Activated CD4-positive, alpha-beta T cell treated with anti-CD3 and anti-CD28 coated beads for 24 hours (primary cell): ENCODE measurements at places on chromosomes 11 and 22.

GRCh38 chr11:65478388-65479183 lies 20.3 kb upstream of the MALAT1 start:
- DNase-seq = no peak

DNA sequence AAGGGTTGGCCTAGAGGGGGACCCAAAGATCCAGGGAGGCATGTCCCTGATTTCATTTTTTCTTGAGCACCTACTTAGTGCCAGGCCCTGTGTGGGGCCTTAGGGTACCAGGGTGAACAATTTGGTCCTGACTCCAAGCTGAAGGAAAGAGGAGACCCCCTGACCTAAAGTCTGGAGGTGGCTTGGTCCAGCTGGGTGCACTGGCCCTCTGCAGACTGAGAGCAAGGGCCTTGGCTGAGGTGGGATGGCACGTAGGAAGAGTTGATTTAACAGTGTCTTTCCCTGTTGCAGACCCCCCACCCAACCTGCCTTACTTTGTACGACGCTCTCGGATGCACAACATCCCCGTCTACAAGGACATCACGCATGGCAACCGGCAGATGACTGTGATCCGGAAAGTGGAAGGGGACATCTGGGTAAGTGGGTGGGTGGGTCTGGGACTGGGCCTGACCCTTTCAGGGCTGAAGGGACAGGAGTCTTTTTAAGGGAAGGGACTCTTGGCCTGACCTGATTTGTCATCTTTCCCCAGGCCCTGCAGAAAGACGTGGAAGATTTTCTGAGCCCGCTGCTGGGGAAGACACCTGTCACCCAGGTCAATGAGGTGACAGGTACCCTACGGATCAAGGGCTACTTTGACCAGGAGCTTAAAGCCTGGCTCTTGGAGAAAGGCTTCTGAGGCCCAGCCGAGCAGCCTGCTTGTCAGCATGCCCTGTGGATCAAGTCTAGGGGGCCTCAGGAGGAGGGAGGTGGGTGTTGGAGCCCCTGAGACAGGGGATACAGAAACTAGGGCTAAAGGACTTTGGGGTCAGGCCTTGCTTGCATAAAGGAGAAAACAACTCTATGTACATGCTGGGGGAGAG lies 3.3 kb downstream of the MRPL49 start:
- DNase-seq = no peak

- no peak for DNase-seq
Measured at GRCh38 chr11:67282155-67282875, 6.8 kb upstream of the ANKRD13D start.

GRCh38 chr11:3135481-3136440 lies 29.3 kb downstream of the OSBPL5 start:
- DNase-seq = no peak

DNA sequence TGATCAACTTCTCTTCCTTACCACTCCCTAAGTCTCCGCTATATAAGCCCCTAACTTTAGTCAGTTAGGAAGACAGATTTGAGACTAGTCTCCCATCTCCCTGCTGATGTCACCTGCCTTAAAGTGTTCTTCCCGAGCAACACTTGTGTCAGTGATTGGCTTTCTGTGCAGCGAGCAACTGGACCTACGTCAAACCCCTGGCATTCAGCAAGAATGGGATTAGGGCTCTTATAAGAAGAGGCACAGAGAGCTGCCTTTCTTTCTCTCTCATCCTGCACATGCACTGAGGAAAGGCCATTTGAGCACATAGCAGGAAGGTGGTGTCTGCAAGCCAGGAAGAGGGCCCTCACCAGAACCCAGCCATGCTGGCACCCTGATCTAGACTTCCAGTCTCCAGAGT lies 116.6 kb upstream of the THY1 start:
- DNase-seq = no peak

GRCh38 chr11:3723014-3723708 lies 52.0 kb upstream of the CHRNA10 start:
- no peak for DNase-seq

- no peak for DNase-seq
Measured at GRCh38 chr22:42171417-42171816, 40.8 kb upstream of the CYP2D6 start.

DNA sequence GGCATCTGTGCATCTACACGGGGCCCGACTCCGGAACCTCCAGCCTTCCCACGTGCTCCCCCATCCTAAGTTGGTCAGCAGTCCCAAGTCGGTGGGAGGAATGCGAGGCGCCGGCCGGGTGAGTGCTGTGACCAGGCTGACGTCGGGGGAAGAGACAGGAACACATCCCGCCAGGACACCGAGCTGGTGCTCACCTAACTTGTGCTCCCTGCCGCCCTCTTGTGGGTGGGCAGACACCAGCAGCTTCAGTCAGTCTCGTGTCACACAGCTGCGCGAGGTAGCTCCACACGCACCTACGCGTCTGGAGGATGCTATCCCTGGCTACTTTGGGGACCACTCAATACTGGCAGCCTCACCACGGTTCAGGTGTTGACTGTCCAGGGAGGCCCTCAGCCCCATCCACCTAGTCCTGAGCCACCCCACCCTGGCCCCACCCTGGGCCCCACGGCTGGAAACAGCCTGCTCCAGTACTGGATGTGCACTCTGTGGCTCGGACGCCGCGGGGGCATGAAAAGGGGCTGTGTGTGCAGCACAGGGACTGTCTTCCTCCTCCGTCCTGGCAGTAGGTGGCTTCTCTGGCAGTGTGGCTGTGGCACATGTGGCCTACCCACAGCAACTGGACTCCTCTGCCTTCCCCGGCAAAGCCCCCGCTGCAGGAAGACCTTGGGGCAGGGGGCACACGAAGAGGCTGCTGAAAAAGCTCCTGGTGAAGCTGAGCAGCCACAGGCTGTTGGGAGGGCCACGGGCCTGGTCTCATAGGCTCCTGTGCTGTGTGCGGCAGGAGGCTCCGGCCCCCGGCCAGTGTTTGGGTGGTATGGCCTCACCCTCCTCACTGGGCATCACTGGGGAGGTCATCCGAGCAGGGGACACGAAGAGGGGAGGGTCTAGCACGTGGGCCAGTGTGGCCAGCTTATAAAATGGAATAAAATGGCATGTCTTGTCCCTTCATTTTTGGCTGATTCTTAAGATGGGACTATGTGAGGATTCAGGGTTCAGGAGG lies 11.2 kb upstream of the BID start:
- peak; percentile 71 for DNase-seq

DNA sequence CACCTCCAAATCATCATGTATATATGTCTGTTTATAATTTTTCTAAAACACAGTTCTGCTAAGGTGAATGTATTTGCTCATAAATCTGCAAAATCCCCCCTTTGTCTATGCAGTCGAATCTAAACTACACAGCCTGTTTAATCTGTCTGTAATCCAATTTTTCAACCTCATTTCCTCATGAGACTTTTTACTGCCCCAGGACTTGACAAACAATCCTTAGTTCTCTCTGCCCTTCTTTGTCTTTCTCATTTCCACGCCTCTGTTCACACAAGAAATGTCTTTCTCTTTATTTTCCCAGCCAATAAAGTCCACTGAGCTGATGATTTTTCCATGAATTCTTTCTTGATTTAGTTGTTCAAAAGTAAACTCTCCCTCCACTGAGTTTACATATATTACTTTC lies 1154.3 kb downstream of the FAM181B start:
- no peak for DNase-seq

DNA sequence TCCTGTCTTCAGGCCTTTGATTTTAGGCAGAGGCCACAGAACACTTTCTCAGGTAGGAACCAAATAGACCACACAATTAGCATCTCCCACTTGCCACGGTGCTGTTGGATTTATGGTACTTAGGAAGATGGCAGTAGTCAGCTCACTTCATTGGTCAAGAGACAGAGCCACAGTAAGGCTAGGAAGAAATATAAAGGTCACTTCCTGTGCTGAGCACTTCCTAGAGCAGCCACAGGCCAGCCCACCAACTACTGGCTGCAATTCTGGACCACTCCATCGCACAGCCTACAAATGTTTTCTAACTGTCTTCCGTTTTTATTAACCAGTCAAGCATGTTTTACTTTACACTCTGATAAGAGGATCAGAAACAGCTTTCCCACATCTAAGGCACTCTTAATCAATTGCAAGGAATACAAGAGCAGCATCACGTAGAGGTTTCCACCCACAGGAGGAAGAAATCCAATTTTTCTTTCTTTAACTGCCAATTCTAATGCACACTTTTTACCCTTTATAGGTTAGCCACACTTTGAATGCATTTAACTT lies 54.7 kb downstream of the ABTB2 start:
- DNase-seq = no peak

DNA sequence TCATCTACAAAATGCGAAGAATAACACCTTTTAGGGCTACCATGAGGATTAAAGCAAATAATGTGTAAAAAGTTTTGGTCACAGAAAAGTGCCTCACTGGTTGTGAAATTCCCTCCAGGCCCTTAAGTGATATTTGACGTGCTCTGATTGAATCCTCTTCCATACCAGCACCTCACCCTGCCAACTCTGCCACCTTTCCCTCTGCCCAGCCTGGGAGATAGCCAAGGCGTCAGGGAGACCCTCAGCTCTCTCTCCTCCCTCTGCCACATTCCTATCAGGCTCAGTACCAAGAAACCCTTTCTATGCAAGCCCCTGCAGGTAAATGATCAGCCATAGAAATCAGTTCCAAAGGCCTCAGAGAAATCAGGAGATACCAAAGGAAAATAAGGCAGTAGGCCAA lies 21.4 kb downstream of the PLEKHA7 start:
- no peak for DNase-seq

DNA sequence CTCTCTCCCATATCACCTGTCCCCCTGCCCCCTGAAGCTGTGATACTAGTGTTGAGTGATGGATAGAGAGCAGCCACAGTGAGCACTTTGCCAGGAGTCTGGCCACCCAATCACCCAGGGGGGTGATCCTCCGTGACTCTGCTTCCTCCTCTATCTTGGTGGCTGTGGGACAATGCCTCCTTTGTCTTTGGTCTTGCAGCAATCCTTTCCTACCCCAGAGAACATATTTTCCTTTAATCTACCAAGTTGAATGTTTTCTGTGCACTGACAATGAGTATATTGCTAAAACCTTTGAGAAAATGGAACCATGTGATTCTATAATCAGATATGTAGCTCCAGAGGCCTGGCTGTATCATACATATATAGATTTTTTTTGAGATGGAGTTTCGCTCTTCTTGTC lies 58.1 kb upstream of the HEPHL1 start:
- no peak for DNase-seq

DNA sequence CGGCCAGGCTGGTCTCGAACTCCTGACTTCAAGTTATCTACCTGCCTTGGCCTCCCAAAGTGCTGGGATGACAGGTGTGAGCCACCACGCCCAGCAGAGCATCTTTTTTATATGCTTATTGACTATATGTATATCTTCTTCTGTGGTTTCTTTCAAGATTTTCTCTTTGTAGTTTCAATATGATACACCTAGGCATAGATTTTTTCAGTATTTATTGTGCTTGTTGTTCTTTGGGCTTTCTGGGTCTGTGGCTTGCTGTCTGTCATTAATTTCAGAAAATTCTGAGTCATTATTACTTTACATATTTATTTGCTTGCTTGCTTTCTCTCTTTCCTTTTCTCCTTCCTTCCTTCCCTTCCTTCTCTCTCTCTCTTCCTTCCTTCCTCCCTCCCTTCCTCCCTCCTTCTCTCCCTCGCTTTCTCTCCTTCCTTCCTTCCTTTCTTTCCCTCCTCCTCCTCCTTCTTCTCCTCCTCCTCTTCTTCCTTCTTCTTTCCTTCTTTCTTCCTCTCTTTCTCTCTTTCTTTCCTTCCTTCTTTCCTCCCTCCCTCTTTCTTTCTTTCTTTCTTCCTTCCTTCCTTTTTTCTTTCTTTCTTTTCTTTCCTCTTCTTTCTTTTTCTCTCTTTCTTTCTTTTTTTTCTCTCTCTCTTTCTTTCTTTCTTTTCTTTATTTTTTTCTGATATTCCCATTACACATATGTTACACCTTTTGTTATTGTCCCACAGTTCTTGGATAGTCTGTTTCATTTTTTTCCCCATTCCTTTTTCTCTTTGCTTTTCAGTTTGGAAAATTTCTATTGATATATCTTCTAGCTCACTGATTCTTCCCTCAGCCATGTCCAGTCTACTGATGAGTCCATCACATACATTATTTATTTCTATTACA lies 10.9 kb upstream of the DCHS1 start:
- DNase-seq = no peak

- no peak for DNase-seq
Measured at GRCh38 chr11:7677071-7677470, 3.8 kb upstream of the CYB5R2 start.

DNA sequence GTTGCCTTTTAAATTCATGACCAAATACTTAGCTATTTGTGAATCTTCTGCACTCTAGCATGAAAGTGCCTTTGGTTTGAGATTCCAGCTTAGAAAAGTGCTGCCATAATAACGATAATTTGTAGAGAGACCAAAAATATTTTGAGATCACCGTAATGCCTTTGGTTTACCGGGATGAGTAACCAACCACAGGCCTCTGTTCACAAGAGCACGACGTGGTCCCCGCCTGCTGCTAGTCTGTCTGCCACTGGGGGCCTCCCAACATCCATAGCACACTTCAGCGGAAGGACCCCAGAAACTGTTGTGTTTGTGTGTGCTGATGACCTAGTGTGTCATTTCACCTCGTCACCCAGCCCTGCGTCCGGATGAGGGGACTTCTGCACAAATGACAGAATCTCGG lies 67.0 kb upstream of the RASSF10 start:
- DNase-seq = no peak

DNA sequence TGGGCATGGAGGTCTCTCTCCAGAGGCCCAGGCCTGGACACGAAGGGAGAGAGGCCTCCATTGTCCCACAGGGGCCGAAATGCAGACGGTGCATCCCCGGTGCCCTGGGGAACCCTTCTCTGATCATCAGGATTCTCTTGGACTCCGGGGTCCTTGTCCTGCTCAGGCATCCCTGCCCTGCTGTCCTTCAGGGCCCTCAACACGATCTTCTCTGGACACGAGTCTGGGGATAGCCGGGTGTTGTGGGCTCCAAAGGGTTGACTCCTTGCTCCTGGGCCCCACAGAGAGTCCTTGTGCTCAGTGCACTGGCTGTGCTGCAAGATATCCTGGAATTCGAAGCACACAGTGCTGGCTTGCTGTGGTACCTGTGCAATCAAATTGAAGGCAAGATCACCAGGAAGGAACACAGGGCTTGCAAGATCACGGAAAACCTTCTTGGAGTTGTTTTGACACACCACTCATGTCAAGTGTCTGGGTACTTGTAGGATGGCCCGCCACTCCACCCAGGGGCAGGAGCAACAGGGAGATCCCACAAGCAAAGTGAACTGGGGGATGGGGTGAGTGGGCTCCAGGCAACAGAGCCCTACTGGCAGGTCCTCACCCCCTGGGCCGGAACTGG lies 61.3 kb upstream of the PRODH start:
- no peak for DNase-seq

- DNase-seq = no peak
Measured at GRCh38 chr11:8087756-8088155, 6.7 kb downstream of the TUB start.
